Skin of body (tissue), 3 donors: ENCODE measurements at places on chromosomes 11 and 22. TPM values are rescaled to one million over a fixed set of nuclear protein-coding genes. Genes with fewer than 3 reads are reported as not detected.

DNA sequence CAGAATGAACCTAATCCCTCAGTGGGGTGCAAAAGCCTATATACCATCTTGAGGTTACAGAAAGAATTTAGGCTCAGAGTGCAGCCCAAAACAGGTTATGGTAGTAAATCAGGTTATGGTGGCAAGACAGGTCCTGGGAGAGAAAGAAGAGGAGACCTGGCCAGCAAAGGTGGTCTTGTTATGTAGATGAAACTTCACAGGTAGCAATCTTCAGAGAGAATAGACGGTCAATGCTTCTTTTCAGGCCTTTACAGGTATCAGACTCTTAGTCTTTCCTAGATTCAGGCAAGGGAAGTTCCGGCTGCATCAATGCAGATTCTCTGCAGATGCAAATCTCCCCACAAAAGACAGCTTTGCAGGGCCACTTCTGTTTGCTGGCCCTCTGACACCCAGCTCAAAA lies 45.8 kb upstream of the SORL1 start:
- no peak for DNase-seq

DNA sequence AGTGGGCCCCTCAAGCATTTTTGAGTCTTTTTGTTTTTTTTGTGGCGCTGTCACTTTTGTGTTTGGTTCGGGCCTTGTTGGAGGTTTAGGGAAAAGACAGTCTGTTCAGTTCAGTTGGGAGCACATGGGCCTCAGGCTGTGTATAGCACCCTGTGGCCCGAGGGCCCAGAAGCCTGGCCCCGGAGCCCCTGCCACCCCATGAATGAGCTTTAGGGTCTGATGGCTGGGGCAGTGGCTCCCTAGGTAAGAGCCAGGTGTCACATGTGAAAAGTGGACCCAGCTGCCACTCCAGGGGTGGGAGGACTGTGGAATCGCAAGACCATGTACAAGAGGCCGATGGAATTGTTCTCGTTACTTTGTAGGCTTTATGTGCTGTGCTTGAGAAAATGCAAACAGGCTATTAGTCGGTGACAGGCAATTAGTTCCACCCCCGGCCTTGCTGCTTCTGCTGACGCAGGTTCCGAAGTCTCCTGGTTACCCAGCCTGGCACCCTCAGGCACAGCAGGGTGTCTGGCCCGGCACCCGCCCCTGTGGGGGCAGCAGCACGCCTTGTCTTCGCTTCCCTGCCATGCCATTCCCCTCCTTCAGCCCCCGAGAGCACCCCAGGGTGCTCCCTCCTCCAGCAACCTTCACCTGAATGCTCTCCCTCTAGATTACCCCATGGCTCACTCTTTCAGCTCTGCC lies 38.2 kb upstream of the PARVG start:
- DNase-seq: no peak

DNA sequence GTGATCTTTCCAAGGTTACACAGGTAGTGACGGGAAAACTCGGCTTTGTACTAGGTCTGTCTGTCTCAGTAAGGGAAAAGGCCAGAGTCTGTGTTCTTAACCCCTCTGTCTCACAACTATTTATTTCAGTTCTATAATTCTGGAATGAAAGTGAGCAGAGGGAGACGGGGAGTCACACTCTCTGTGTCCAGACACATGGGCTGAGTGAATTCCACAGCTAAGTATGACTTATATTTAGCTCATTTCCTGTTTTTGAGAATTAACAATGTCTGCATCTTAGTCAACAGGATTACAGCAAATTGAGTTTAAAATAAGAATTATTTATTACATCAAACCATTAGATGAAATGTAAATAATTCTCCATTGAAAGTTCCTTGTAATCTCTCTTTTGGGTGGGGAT lies 62.5 kb upstream of the OR4B1 start:
- DNase-seq: no peak

- no peak for DNase-seq
Measured at GRCh38 chr11:10658621-10659338, 34.8 kb downstream of the IRAG1 start.

DNA sequence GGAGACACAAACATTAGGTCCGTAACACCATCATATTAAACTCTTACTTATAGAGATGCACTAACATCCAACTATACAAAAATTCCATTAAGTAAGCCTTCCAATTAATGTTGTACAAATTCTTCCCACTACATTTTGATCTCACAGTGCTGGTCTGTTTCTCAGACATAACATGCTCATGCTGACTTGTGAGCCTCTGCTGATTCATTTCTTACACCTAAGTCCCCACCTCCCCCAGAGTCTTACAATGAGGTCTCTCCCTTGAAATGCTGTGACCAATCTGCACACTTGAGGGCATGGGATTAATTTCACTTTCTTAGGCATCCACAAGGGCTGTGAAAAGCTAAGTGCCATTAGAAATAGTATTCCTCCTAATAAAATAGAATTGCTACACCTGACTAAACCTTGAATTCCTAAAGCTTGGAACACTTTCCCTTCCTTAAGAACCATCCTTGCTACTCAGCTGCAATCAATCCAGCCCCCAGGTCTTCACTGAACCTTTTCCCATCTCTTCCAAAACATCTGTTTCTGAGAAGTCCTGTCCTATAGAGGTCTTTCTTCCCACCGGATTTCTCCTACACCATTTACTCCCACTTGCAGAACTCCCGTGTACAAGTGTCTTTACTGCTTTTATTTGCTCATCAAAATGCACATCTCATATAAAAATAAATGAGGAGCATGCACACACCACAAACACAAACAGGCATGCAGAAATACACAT lies 2.0 kb downstream of the HBG1 start:
- no peak for DNase-seq

Gene MUC2
- total RNA-seq: under 0.01 TPM

Gene BTG4
- total RNA-seq: not detected

Gene CCDC116
- total RNA-seq: 0.20 TPM

DNA sequence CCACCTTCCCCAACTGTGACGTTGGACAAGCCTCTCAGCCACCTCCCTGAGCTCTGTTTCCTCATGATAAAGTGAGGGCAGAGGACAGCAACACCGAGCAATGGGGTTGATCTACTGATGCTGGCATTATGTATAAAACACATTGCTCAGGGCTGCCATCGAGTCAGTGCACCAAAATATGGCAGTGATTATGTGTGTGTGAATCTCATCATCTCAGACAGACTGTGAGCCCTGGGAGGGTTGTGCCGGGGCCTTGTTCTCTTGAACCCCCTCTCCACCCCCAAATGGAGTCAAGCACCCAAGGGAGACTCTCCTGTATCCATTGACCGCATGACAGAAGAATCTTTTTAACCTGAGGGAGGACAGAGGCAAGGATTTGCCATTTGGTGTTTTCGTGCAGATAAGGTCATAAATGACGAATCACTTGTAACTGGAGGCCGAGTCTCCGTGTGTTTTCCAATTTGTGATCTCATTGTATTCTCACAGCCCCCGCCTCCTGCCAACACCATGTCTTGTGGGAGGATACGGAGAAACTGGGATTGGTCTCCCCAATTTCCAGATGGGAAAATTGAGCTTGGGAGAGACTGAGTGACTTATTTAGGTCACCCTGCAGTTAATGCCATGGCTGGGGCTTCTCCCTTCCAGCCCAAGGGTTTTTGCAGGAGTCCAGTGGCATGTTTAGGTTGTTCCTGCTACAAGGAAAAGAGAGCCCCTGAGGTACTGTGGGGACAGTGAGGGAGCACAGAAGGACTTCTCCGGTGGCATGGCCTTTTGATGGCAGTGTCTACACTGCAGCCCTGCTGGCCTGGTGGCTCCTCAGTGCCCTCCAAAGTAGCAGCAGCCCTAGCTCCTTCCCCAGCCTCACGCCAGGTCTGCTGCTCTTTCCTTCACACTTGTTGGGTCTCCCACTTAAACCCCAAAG lies 52.4 kb downstream of the CHRDL2 start:
- DNase-seq: no peak

- DNase-seq: no peak
Measured at GRCh38 chr11:124717786-124718651, 21.7 kb upstream of the NRGN start.

Gene ZP1
- total RNA-seq: 0.49 TPM

GRCh38 chr22:35418088-35418487 lies 18.1 kb downstream of the MCM5 start:
- DNase-seq: no peak

DNA sequence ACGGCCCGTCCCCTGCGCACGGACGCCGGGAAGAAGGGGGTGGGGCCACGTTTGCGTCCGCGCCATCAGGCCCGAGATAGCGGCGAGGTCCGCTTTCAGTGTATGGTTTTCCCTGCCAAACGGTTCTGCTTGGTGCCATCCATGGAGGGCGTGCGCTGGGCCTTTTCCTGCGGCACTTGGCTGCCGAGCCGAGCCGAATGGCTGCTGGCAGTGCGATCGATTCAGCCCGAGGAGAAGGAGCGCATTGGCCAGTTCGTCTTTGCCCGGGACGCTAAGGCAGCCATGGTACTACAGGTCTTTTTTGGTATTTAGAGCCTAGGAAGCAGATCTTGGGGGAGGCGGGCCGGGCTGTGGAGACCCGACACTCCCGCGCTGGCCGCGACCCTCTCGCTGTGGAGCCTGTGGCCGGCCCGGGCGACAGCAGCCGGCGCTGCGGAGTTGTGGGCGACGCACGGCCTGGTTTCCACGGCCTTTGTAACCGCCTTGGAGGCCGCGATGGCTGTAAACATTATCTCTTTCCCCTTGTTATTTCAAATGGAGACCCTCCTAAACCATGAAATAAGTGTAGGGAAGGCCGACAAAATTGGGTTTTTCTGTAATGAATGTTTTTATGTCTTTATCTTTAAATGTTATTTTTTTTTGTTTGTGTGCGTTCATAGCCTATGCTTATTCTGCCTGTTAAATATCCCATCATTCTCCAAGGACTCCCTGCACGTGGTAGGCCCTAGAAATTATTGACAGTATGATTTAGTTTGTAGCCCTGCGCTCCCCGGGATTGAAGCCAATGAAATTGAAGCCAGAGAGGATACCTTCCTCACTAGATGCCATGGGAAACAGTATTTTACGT lies at the start of gene AASDHPPT:
TSS of gene AASDHPPT (plus strand) at position 54 of the 847 bp plus-strand sequence. CDS start at position 103, 49 bp downstream.
- peak; percentile 71 for DNase-seq

GRCh38 chr22:46863794-46864193 lies 101.3 kb downstream of the TBC1D22A start:
- DNase-seq: no peak

DNA sequence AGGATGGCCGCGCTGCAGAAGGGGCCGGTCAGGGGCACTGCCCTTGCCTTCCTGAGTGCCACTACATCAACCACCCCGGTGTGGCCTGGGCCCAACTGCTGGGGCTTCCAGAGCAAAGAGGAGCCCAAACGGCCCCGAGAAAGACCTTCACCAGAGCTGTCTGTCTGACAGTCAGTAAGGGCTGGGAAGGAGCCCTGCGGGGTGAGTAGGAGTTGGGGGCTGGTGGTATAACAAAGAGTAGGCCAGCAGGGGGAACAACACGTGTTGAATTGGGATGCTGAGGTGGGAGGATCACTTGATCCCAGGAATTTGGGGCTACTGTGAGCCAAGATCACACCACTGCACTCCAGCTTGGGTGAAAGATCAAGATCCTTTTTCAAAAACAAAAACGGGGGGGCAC lies 3.9 kb downstream of the GSTT4 start:
- DNase-seq: no peak

DNA sequence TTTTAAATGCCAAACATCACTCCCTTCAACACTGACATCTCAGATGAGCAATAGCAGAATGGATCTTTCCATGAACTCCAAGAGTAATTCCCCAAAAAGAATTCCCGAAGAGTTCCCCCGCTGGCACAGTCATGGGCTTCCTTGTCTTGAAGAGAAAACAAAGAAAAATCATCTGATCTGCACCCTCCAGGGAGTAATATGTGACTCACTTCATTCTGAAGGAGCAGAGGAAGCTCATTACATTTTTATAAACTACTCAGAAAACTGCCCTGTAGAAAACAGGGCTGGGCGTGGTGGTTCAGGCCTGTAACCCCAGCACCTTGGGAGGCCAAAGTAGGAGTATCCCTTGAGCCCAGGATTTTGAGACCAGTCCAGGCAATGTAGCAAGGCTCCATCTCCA lies 35.7 kb downstream of the CELSR1 start:
- no peak for DNase-seq

DNA sequence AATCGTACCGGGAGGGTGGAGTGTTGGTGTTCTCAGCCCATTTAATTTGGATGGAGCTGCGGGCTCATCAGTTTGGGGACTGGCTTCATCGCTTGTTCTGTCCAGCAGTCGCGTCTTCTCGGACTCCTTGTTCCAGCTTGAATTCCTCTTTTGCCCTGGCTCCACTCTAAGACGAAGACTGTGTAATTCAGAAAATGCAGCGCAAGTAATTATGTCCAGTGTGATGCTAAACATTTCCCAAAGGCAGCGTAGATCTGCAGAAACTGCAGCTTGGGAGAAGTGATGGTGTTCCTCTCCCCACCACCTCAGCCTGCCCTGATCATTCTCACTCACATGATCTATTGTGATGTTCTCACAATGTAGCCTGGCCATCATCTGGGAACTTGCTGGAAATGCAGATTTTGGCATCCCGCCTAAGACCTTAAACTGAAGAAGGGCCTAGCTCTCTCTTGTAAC lies 666 bp downstream of the SLC25A18 start:
- peak; percentile 32 for DNase-seq

Gene OR2AT4
- not detected for total RNA-seq

DNA sequence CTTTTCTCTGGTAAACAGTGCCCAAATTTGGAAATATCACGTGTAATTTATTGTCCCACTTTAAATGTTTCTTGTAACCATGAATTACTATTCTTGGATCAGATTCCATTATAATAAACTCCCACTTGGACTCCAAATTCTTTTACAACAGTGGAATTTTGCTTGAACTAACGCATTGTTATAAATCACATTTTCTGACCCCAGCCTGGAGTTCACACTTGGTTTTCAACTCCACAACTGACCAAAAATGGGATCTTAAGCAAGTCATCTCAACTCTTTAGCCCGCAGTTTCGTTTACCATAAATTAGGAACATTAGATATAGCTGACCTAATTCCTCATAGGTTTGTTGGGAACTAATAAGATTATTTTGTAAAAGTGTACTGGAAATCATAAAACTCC lies 336.8 kb upstream of the NCAM1 start:
- no peak for DNase-seq

- DNase-seq: no peak
Measured at GRCh38 chr11:1228101-1228821, 5.4 kb downstream of the MUC5B start.

Gene ELMOD1
- total RNA-seq: 3.9 TPM

- DNase-seq: no peak
Measured at GRCh38 chr11:130808541-130808940, 107.7 kb downstream of the SNX19 start.
